Activated CD4-positive, alpha-beta memory T cell treated with anti-CD3 and anti-CD28 coated beads for 36 hours (primary cell): ENCODE measurements at places on chromosomes 4 and X.

GRCh38 chrX:35819241-35819640, 21.1 kb downstream of the MAGEB16 start:
- no peak for DNase-seq

- DNase-seq = no peak
Measured at GRCh38 chrX:108701633-108702032, 34.7 kb downstream of the IRS4 start.

DNA sequence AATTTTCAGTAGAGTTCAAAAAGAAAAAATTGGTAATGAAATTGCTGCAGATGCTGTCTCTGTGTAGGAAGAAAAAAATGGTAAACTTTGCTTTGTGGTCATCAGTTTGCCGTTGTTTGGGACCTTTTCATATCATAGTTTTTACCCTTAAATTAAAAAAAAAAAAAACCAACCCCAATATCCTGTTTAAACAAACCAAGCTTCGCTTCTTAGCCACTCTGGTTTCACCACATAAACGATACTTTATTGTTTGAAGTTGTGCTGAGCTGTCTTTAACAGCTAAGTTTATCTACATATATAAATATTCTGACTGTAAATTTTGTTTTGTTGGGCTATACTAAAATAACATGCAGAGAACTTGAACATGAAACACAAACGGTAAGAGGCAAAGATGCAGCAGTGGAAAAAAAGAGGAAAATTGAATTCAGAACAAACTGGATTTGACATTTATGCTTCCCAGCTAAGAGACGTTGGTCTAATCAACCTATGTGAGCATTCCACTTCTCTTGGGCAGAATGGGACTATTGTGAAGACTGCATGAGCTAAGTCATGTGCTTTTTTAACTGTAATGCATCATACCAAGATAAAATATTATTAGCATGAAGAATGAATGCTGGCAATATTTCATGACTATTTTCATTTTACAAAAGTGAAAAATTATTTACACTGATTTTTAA, 15.7 kb upstream of the H2AZ1 start:
- no peak for DNase-seq

DNA sequence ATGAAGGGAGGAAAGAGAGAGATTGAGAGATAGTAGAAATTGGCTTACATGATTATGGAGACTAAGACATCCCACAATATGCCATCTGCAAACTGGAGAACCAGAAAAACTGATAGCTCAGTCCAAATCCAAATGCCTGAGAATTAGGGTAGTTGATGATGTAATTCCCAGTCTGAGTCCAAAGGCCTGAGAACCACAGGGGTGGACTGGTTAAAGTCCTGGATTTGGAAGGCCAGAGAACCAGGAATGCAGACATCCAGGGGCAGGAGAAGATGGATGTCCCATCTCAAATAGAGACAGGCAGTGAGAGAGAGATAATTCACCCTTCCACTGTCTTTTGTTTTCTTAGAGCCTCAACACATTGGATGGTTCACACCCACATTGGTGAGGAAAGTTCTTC, 345.7 kb upstream of the SPANXN4 start:
- DNase-seq = no peak

DNA sequence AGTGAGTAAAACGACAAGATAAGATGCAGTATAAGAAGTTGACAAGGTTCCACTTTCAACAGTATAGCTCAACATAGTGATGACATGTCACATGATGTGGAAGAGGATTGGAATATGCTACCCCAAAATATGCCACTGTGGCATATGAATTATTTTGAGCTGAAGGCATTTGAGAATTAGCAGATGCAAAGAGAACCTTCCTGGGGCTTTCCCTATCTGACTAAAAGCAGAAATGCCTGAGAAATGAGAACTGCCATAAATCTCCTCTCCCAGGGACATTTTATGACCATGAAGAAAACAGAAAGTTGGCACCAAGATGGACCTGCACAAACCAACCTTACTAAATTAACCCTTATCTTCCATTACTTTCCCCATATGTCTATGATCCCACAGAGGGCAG, 24.8 kb downstream of the CDKN2AIP start:
- DNase-seq = no peak

DNA sequence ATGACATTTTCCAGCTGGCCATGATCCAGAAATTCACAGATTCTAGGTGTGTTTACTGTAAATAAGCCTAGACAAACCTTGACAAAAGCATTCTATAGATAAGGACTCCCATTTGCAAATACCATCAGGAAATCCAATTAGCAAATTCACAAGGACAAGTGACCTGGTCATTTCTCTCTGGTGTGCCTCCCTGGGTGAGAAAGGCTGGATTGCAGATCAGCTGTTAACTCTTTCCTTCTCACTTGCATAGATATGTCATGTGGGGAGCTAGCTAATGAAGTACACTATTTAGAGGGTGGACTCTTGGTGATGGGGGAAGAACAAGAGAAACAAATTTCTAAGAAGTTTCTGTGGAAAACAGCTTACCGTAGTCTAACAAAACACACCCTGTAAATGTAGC, 58.9 kb downstream of the MOSPD2 start:
- no peak for DNase-seq

- no peak for DNase-seq
Measured at GRCh38 chr4:25313201-25313895, 774 bp downstream of the ZCCHC4 start.

DNA sequence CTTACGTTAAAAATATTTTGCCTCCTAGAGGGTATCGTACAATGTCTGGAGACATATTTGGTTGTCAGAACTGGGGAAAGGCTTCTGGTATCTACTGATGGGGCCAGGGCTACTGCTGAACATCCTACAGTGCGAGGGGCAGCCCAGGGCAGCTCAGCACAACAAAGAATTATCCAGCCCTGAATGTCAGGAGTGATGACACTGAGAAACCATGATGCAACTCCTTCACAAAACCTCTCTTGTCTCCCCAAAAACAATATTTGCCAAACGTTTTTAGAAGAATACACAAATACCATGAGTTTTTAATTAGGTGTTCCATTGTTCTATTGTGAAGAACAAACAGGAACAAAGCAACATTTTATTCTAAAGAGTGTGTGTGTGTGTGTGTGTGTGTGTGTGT, 43.4 kb upstream of the CLNK start:
- DNase-seq = no peak

DNA sequence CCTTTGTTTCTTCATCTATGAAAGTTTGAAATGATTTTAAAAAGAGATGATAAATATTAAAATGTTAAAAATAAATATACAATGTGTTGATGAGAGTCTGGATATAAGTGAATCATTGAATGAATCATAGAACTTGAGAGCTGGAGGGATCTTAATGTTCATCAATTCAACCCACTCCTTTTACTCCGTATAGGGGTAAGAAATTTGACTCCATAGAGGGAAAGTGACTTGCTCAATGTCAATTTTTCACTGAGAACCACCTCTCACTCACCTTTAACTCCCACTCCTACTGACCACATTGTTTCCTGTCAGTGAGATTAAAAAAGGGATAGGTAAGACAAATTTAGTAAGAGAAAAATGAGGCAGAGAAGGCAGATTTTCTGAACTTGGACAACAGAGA, 557.2 kb upstream of the GRIA3 start:
- DNase-seq = no peak

DNA sequence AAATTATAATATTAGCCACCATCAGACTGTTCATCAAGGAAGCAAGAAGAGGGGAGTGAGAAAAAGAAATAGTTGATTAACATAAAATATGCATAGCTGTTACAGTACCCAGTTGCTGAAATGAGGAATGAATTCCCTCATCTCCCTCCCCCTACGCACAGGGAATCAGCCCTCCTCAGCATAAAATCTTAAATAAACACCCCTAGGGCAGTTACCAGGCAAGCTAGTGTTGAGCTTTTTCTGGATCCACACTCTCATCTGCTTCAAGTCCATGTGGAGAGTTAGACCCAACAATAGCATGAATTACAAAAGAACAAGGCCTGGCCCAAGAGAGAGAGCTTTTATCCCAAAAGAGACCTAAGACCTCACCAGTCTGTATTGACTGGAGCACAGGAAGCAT, 19.0 kb upstream of the SYTL4 start:
- no peak for DNase-seq

- DNase-seq = no peak
Measured at GRCh38 chr4:148261848-148262247, 180.4 kb downstream of the NR3C2 start.

DNA sequence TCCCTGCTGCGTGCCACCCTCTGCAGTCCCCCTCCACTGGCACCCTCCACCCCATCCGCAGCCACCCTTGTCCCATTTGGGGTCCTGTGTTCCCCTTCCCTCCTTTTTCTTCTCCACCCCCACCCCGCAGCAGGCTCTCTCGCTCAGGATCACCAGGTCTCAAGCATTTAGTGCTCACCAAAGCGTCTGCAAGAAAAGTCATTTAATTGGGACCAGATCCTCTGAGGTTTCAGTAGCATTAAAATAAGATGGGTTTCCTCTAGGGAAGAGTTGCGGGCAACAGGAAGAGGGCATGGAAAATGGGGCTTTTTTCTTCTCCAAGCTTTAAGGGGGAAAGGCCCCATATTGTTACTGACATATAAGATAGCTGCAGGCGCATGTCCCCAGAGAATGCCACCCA, 4.9 kb upstream of the HAUS7 start:
- no peak for DNase-seq

DNA sequence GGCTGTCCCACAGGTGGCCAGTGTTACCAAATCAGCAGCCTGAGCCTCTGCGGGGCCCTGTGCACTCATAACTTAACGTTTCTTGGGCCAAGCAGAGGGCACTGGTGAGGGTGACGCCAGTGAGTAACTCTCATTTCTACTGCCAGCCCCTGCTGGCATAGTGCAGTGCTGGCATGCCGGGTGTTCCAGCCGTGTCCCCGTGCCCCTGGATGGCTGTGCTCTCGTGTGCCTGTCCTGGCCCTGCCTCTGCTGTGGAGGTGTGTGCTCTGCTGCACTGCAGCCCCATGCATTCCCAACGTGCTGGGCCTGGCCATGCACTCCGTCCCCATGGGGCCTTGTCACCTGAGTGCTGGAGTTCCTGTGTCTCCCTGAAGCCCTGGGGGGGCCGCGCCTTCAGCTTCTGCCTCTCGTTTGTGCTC, 14.7 kb downstream of the TBC1D14 start:
- DNase-seq = no peak

GRCh38 chr4:79287718-79288117, 38.1 kb downstream of the NAA11 start:
- no peak for DNase-seq

- no peak for DNase-seq
Measured at GRCh38 chr4:86870442-86871069, 21.4 kb upstream of the SLC10A6 start.

- peak; percentile 41 for DNase-seq
Measured at GRCh38 chrX:7088968-7089615, 58.4 kb upstream of the STS start.

- DNase-seq = no peak
Measured at GRCh38 chr4:89586318-89586717, 250.6 kb downstream of the SNCA start.

- no peak for DNase-seq
Measured at GRCh38 chrX:130999360-130999759, 58.8 kb upstream of the ARHGAP36 start.

DNA sequence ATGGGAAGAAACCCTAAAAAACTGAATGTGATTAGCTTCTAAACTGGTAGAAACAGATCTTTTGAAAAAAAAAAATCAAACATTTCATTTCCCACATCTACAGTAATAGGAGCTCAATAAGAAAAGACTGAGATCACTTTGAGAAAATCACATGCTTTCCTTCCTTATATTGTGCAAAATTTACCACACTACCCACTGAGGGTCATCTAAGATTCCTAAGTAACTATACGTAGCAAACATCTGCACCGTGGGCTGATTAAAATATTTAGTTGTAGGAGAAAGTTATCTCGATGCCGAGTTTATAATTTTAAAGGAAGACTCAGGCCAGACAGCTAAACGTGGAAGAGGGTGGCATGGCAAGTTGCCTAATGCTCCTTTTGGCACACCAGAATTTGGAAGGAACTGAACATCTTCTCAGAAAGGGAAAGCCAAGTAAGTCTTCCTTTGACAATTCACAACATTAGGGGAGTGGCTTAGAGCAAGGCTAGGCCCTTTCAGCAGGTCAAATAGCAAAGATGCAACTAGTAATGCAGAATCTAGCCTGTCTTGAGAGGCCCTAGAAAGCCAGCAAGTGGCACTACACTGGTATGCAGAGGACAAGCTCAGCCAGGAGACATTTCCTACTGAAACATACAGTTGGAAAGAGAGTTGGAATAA, 128.0 kb downstream of the TMA16 start:
- DNase-seq = no peak
